ENCODE measurements at places on chromosomes 1 and 21. TPM values are rescaled to one million over a fixed set of nuclear protein-coding genes. Genes with fewer than 3 reads are reported as not detected.

The EVI5 gene
- 3.6 TPM for total RNA-seq

The RGS4 gene
- not detected for total RNA-seq

The AUNIP gene
- total RNA-seq: 0.83 TPM

The HLX gene
- total RNA-seq: 0.27 TPM

The VAV3 gene
- 2.7 TPM for total RNA-seq

The TMEM201 gene
- 9.0 TPM for total RNA-seq

The A3GALT2 gene
- not detected for total RNA-seq

DNA sequence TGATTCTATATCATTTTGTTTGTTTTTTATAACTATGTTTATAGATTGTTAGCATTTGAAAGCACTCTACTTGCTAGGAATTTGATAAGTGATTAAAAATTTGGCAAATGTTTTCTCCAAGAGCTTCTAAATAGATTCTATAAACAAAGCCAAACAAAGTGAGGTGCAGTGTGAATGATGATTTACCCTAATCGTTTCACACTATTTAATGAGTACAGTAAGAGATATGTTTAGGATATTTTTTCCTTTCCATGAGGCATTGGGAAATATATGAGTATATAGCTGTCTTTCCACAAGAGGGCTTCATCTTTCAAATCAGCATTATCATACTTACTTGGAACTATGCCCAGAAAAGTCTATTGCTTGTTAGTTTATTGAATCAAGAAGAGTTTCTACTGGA lies 277.0 kb upstream of the BRINP3 start:
- DNase-seq: no peak

GRCh38 chr1:156726549-156727226 lies 1.6 kb upstream of the METTL25B start:
- DNase-seq: no peak

GRCh38 chr21:26159869-26160268 lies 10.7 kb downstream of the APP start:
- no peak for DNase-seq

DNA sequence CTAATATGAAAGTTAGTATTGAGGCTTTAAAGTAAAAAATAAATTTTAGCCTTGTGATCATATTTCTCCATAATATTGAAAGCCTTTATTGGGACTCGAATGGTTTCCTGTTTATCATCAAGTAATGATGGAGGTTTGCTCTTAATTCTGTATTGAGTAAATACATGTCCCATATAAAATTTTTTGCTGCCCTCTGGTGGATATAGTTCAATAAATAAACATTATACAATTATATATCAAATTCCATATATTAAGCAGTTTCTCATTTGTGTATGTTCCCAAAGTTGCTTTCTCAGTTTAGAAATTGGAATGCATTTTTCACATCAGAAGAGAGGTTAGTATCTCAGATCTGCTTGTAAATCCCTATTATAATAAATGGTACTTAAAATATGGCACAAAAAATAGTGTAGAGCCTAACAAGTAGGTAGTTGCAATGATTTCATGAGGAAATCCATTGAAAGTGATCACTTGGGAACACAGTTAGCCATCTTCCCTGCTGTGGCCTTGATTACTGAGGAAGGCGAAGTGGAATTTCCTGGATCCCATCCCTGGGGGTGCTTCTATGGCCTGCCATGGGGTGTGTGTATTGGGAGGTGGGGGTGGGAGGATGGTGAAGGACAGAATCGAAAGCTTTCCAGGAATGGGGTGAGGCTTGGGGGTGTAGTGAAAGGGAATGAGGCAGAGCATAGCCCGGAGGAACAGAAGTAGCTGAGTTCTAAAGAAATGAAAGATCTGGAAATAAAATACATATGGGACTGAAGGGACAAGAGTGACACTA lies 84.1 kb upstream of the C21orf91 start:
- peak; percentile 54 for DNase-seq

GRCh38 chr1:222334026-222334680 lies 213.8 kb downstream of the HHIPL2 start:
- no peak for DNase-seq

DNA sequence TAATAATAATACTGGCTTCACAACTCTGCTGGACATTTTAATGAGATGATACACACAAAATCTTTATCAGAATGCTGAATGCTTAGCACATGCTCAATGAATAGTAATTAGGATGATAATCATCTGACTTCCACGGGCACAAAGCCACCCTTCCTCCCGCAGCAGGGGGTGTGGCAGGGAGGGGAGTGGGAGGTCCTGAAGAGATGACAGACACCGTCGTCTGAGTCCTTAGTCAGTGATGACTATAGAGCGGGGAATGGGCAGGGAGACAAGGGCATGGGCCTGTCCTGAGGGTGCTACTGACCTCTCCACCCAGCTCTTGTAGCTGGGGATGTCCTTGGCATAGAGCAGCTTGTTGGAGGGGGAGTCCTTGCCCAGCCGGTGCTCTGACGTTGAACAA lies 117.6 kb upstream of the CD34 start:
- DNase-seq: no peak

GRCh38 chr21:45974073-45975019 lies 7.2 kb upstream of the COL6A1 start:
- DNase-seq: no peak

- DNase-seq: no peak
Measured at GRCh38 chr1:93878501-93878888, 511 bp downstream of the DNTTIP2 start.

DNA sequence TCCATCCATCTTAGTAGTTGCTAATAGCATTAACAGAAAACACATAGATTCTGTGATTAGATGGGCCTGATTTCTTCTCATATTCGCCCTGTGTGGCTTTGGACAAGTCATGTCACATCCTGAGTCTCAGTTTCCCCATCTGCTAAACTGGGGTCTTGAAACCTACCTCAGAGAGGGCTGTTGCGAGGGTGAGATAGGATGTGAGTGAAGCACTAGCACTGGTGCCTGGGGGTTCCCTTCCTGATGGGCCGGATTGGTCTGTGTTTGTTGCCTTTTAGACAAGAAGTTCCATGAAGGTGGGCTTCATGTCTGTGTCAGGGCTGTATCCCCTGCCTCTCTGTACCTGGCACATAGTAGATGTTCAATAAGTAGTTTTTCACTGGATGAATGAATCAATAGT lies 3.5 kb upstream of the MAN1C1 start:
- no peak for DNase-seq

- DNase-seq: no peak
Measured at GRCh38 chr1:193103759-193104501, 1.3 kb downstream of the GLRX2 start.

- no peak for DNase-seq
Measured at GRCh38 chr1:10328180-10328963, 70.5 kb upstream of the PGD start.

GRCh38 chr1:22639286-22639685 lies 2.9 kb downstream of the C1QA start:
- DNase-seq: no peak

DNA sequence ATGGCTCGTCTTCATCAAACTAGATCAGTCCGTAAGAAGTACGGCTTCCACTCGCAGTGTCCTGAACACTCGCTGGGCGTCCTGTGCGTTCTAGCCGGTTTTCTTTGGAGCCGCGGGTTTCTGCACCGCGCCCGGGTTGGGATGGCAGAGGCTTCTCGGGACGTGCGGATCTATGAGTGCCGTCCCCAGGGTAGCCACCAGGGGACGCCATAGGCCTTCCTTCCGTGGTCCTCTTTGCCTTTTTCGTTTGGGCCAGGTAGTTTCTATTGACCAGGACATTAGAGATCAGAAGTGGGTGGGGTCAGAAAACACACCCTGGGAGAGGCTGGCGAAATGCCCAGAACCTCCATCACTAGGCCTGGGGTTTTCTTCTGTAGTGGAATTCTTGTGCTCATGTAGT lies 273.8 kb downstream of the FAM72C start:
- no peak for DNase-seq

DNA sequence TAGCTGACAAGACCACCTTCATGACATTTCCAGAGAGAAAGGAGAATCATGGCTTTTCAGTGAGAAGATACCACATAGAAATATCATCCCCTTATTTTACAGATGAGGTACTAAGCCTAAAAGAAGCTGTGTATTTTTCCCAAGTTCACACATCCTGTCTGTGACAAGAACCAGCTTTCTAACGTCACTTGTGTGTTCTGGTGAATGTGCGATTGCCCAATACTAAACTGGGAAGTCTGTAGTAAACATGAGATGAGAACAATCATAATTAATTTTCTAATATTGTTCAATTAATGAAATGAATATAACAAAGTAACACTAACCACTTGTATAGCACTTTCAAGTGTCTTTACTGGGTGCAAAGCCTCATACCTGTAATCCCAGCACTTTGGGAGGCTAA lies 46.0 kb downstream of the PTGER3 start:
- DNase-seq: no peak

GRCh38 chr21:46436621-46437020 lies 22.1 kb upstream of the DIP2A start:
- DNase-seq: no peak

GRCh38 chr1:47313915-47314664 lies at the start of gene STIL:
Gene STIL (minus strand): TSS chr1:47314147. CDS start chr1:47310319, 3,828 bp downstream.
- peak; percentile 95 for DNase-seq

GRCh38 chr1:30191154-30191702 lies 532.2 kb downstream of the MATN1 start:
- no peak for DNase-seq

- DNase-seq: no peak
Measured at GRCh38 chr1:113141650-113142473, 68.9 kb downstream of the LRIG2 start.

DNA sequence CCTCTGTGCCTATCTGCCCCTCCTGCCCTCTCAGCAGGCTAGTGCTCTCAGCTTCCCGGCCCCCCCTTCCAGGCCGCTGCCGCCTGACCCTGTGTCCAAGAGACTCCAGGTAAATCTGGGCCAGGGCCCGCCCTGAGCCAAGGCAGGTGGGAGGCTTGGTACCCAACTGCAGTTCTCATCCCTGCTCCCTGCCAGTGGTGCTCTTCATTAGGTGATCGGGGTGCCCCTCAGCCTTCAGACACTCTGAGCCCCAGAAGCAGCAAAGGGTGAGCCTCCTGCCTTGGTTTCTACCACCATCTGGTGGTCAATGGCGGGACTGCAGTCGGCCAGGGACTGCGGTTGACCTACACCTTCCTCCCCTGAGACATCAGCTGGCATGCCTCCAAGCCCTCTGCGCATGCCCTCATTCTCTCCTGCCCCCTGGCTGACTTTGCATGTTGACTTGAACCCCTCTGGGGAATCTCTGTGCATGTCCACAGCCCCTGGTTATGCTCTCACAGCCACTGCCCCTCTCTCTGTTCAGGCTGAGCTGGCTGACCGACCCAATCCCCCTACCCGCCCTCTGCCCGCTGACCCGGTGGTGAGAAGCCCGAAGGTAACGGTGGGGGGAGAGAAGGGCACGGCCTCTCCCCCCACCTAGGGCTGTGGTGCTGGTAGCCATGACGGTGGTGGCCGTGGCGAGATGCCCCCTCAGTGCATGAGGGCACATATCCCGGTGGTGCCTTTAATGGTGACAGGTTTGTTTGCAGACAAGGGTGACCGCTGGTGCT lies 2.0 kb upstream of the EFNA4 start:
- DNase-seq: peak; percentile 89

DNA sequence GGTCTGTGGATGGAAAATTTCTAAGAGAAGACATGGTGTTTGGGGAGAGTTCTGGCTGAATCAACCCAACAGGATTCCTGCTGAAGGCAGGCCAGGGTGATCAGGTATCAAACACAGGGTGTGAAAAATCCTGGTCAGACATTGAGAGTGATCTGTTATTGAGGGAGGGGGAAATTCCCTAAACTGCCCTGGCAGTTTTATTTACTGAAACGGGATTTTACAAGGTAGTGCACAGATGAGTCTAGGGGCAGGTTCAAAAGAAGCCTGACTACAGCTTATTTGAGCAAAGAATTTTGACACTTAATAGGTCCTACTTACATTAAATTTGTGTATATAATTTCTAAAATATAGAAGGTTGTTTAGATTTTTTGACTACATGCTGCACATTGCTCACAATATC lies 569.4 kb upstream of the RGS18 start:
- DNase-seq: no peak

GRCh38 chr1:180278596-180279395 lies 48.7 kb downstream of the LHX4 start:
- no peak for DNase-seq

DNA sequence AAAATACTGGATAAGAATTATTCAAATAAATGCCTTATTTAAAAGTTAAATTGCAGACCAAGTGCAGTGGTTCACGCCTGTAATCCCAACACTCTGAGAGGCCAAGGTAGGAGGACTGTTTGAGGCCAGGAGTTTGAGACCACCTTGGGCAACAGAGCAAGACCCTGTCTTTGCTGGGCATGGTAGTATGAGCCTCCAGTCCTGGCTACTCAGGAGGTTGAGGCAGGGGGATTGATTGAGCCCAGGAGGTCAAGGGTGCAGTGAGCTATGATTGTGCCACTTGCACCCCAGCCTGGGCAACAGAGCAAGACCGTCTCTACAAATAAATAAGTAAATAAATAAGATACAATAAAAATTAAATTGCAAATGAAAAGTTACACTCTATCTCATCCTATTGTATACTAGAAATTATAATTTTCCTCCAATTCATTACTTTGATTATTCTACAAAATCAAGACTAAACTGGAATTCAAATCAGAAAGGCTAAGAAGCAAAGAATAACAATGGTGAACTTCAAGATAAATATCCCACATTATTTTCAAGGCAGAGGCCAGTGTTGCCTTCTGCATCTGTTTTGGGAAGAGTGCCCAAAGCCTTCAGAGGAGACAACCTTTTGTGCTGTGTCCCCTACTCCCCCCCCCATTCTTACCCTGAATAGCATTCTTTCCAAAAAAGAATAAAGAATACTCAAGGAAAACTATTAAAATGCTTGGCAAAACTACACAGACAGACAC lies 73.3 kb upstream of the IRF2BP2 start:
- no peak for DNase-seq

DNA sequence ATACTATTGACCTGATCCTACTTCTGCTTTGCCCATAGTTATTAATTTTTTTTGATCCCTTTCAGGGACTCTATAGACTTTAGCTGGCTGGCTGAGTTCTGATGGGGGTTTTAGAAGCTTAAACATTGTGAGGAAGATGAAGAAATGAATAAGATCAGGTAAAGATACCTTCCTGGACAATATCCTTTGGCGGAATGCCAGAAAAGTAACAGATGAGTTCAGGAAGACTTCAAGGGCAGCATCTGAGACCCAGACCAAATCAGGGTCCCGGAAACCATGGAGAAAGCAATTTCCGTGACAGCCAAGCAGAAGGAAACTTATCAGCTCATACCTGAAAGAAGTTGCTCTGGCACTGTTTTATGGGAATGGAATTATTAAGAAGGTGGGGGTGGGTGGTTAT lies 100.4 kb downstream of the XCL2 start:
- DNase-seq: no peak

DNA sequence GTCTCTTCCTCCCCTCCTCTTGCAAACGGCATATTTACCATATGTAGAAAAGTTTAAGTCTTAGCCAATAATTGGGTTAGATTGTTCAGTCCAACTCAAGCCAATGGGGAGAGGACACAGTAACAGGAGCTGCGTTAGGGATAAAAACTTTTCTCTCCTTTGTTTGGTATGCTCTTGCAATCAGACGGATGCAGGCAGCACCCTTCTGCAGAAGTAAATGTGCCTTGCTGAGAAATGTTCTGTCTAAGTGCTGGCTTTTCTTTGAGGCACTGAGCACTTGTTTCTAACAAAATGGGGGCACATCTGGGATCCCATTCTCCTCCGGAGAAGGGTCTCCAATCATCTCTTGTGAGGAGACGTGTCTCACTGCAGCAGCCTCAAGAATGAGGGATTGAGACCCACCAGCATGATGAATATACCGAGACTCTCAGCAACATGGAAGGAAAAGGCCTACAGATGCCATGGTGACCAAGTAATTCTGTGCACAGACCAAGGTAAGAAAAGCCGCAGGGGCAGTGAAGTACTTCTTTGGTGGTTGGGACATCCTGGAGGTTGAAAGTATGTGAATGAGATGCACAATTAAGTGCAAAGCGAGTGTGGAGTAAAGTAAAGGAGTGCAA lies 20.7 kb upstream of the GNG4 start:
- no peak for DNase-seq

GRCh38 chr1:46519209-46519608 lies 29.6 kb downstream of the DMBX1 start:
- no peak for DNase-seq

Measured in naive thymus-derived CD4-positive, alpha-beta T cell (primary cell).